ENCODE measurements at places on chromosomes 1 and 21.

DNA sequence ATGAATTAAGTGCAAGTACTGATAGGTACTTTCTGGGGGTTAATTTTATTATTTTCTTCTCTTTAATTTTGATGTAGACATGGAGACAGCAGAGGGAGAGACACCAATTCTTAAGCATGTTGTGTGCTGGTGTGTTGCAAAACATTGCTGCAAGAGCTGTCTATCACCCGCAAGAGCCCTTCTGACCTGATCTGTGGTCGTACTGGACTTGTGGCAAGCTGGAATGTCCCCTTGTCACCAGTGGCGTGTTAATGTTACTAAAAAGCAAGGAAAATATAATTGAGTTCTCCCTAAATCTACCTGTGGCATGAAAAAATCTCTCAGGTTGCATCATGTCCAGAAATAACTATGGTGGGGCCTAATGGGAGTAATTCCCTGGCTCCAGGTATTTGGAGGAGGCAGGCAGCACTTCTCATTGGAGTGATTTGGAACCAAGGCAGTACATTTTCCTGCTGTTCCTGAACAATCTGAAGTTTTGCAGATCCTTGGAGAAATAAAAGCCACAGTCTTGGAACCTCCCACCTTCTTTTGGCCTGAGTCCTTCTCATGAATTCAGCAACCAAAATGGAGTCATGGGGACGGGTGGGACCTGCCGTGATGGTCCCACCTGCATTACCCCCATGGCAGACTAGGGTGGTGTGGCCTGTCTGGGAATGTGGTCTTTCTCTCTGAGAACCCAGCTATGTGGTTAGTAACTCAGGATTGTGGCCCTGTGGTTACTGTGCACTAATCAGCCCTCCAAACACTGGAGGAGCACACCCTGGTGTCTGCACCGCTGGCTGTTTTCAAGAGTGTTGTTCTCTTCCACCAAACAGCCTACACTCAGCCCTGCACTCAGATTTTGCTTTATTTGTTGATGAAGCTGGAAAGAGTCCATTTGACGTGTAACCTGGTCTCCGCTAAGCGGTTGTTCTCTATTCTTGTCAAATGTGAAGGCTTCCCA lies 57.4 kb downstream of the GALNT2 start:
- peaks cover 22% of the 10 kb centered on the region for H3K4me1 ChIP-seq
- no peak for DNase-seq
- no peak overlapping the region for H3K27ac ChIP-seq
- no peak overlapping the region for H3K4me3 ChIP-seq

DNA sequence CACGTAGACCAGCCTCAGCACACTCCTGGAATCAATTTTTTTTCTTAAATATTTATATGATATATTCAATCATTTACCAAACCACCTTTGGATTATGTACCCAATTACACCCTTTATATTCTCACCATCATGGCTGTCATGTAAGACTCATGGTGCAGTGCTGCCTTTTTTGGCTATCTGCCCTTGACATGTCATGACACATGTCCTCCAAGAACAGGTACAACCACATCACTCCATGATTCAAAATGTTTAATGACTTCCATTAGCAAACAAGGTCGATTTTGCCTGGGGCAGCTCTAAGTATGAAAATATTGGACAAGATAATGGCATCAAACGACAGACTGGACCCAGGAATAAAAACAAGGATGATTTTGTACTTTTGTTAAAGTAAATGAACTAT lies 861.1 kb upstream of the ADAMTS5 start:
- H3K27ac ChIP-seq, result no peak overlapping the region
- DNase-seq, result no peak
- no peaks in the 10 kb centered on the region for H3K36me3 ChIP-seq
- no peaks in the 10 kb centered on the region for H3K4me1 ChIP-seq
- no peaks in the 10 kb centered on the region for H3K27me3 ChIP-seq

GRCh38 chr1:43452789-43453441 lies 816 bp downstream of the HYI start:
- no peak overlapping the region for H3K27ac ChIP-seq
- DNase-seq, result no peak
- H3K4me3 ChIP-seq, result peak overlapping the region; percentile 17
- peaks cover 44% of the 10 kb centered on the region for H3K36me3 ChIP-seq
- H3K27me3 ChIP-seq, result no peaks in the 10 kb centered on the region

DNA sequence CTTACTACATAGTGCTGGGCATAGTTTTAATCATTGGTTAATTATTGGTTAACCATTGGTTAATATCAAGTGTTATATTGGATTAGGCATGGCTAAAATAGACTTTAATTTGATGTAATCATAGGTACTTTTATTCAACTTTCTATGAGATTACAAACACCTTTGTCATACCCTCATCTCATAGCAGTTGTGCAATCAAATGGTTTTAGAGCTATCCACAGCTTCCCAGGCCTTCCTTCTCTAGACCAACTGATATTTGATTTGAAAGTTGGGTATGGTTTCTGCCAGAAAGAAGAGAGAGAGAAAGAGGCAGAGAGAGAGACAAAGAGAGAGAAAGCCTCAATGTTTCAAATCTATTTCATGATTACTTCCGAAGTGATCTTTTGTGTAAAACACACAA lies 9.6 kb upstream of the RGS1 start:
- no peak overlapping the region for H3K4me3 ChIP-seq
- H3K27ac ChIP-seq, result no peak overlapping the region
- H3K4me1 ChIP-seq, result no peaks in the 10 kb centered on the region
- no peak for DNase-seq
- H3K36me3 ChIP-seq, result no peaks in the 10 kb centered on the region
- H3K27me3 ChIP-seq, result no peaks in the 10 kb centered on the region

DNA sequence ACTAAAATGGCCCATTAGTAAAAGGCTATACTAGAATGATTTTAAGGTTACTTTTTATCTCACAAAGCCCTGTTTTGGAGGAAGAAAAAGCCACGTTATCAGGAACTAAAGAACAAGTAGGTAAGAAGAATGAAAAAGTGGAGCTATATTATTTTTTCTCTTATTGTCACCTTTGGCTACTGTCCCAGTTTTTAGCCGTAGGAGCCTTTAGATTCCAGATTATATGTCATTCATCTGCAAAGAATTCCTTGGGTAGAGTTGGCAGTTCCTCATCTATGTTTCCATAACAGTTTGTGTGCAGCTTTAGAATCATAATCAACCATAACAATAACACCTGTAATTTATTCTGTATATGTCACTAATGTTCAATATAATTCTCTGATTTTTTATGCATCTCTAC lies 83.8 kb downstream of the TPR start:
- no peak overlapping the region for H3K4me3 ChIP-seq
- H3K27me3 ChIP-seq, result no peaks in the 10 kb centered on the region
- H3K27ac ChIP-seq, result no peak overlapping the region
- H3K4me1 ChIP-seq, result no peaks in the 10 kb centered on the region

Data from CD14-positive monocyte (primary cell).